ENCODE measurements at places on chromosomes 4 and X.
A peak's percentile ranks its signal among the peaks of the same experiment; 100 is the strongest.

- DNase-seq, result peak; percentile 59
These were observed 51.5 kb upstream of the RAP2C start for GRCh38 chrX:132270699-132271098.

- DNase-seq, result no peak
These were observed 220.1 kb upstream of the PSAPL1 start for GRCh38 chr4:7654550-7655445.

DNA sequence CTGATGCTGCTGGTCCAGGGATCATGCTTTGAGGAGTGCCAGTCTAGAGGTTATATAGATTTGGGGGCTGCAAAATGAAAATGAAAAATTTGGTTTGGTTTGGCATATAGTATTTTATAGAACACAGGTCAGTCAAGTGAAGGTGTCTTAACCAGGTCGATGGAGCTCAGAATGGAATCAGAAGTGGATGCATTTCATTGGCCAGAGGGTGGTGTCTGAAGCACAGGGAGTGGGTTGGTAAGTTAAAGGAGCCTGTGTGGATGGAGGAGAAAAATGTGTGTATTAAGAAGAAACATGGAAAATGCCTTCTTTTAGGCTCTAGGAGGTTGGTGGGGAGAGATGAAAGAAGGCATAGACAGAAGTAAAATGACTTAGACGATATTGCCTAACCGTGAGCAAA is 8.6 kb downstream of the GALNT7 start:
- no peak for DNase-seq

DNA sequence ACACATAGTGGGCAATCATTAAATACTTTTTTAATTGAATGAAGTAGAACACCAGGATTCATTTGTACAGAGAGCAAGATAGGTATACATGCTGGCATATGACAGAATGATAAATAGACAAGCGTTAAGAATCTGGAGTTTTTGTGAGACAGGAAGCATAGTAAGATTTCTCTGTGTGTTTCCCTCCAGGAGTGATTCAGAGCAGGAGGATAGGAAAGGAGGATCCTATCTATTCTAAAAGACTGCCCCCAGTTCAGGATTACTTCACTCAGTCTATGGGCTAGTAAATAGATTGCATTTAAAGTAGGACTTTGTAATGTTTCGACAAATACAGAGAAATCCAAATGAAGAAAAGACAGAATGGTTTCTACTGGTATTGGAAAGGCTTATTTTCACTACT is 423.7 kb downstream of the PDGFC start:
- DNase-seq, result no peak

DNA sequence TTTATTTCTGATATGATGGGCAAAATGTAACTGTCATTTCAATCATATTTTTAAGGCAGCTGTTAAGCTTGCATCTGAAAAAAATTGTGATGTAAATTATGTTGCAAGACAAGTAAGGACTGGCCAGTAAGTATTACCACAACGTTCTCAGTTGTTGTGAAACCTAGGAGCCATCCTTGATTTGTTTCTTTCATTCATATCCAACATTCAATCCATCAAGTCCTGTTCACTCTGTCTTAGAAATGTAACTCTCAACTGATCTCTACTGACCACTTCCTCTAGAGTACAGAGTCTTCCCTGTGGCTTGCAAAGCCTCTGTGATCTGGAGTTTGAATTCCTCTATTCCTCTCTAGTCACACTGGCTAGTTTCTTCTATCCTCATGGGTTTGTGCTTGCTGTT is 161.4 kb upstream of the MAD2L1 start:
- DNase-seq, result no peak

- no peak for DNase-seq
These were observed 10.7 kb upstream of the BCLAF3 start for GRCh38 chrX:20001588-20001987.

DNA sequence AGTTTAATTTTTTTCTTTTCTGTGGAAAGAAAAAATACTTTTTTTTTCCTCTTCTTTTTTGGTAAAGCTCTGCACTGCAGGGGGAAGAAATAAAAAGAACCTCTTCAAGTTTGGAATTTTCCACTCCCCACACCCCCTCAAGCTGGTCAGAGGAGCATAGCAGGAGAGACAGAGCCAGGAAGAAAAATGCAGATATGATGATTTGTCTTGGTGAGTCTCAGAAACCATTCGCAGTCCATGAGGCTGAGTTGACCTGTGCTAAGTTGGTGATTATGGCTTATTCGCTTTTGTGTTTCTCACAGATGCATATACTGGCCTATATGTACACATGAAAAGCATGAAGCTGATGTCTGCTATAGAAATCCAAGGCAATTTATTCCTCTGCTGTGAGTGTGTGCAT is 205.9 kb downstream of the LDB2 start:
- peak; percentile 33 for DNase-seq

Data from AG20443 (cell line).